GDM1 (cell line): ENCODE measurements at places on chromosomes 2 and 18.

DNA sequence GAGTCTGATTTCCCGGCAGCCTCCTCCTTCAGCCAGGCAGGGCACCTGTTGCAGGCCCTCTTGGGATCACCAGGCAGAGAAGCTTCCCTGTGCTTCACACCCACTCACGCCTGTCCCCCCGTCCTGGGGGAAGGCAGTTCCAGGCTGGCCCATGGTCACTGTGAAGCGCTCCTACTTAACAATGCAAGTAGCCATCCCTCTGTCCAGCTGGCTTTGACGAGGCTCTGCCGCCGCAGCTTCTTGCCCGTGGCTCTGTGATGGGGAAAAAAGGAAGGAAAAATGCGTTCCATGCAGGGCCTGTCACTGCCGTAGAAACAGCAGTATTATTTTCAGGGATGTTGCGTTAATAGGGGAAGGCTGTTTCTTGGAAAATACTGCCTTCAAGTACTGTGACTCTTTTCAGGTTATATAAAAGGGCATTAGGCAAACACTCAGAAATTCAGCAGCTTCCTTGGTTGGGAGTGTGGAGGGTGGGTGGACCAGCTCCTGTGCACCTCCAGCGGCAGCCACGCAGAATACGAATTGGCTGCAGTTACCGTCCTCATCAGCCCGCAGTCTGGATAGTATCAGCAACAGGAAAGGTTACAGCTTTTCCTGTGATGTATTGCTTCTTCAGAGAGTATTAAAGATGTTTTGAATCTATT is 232.3 kb downstream of the KLHL29 start:
- DNase-seq, result no peak

GRCh38 chr2:72278046-72278445 is 130.4 kb upstream of the CYP26B1 start:
- DNase-seq, result no peak

DNA sequence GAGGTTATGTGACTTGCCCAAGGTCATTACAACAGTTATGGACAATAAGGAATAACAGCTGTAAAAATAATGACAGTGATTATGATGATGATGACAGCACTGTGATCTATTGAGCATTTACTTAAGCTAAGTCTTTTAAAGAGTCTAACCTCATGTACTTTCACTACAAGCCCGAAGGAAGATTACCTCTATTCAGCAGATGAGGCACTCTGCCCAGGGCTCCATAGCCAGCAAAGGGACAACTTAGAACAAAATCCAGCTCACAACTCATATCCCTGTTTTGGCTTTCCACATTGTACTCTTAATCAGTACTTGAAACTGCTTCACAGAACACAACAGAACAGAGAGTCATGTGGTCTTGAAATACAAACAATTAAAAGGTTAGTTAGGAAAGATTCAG is 290.2 kb downstream of the ZNF385B start:
- no peak for DNase-seq

DNA sequence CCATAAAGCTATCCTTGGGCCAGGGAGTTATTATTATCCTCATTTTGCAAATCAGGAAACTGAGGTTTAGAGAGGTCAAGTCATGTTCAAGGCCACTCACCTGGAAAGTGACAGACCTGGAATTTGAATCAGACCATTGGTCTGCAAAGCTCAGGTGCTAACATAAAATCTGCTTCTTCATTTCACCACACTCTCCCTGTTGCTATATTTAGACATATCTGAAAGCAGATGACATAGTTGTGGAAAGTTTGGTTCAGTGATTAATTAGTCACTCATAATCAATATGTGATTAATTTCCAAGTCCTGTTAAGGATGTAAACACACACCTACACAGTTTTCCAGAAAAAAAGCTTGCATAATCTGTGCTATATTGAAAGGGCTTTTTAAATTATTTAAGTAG is 57.4 kb downstream of the LINC00305 start:
- no peak for DNase-seq

DNA sequence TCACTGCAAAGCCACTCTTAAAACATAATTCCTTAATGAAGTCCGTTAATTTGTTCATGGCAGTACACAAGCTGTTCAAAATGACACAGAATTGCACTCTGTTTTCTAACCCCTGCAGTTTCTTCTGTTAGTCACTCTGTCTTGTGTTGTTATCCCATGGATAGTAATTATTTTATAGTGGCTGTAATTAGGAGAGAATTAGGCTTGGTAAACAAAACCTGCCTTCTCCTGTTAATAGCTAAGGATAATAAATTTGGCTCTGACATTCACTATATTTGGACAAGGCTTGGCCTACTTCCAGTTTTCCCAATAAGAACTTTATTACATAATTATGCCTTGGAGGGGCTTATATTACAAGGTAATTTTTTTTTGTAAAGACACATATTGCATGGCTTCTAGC is 330.3 kb upstream of the FIGN start:
- no peak for DNase-seq

DNA sequence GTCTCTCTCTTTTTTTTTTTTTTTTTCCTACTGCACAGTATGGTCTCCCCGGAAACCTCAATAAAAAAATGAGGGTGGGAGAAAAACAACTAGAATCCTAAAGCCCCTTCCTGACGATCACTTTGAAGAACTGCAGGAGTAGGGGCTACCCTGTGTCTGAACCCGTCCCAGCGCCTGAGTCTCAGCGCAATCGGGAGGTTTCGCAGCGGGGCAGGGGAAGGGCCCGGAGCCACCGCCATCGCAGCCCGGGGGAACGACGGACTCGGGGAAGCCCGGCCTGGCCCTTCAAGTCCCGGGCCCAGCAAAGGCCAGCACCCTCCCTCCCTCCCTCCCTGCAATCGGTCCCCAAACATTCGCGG is 411 bp downstream of the NARS1 start:
- DNase-seq, result no peak

GRCh38 chr2:147641651-147642050 is 203.2 kb upstream of the ACVR2A start:
- no peak for DNase-seq

- no peak for DNase-seq
These were observed 50.0 kb upstream of the IL1R1 start for GRCh38 chr2:102092535-102092934.

GRCh38 chr2:7826656-7827055 is 855.2 kb upstream of the ID2 start:
- DNase-seq, result no peak

- DNase-seq, result no peak
These were observed 87.0 kb downstream of the FARSB start for GRCh38 chr2:222568865-222569264.

DNA sequence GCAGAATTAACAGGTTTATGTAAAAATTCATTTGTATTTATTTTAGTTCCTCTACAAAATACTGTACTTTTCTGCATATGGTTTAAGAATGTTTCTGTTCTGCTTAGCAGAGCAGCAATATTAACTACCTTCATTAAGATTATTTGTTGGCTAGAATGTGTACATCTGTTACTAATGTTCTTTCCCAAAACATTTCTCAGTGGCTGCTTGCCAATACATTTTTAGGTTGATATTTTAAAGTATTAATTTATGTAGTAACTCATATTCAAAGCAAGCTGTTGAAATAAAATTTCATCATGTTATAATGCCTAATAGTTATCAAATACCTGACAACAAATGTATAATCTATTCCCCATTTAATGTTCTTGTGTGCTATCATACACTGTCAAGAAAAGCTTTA is 40.3 kb downstream of the PRKD3 start:
- no peak for DNase-seq

- DNase-seq, result peak; percentile 71
These were observed 4.6 kb downstream of the MBP start for GRCh38 chr18:77127769-77128671.

DNA sequence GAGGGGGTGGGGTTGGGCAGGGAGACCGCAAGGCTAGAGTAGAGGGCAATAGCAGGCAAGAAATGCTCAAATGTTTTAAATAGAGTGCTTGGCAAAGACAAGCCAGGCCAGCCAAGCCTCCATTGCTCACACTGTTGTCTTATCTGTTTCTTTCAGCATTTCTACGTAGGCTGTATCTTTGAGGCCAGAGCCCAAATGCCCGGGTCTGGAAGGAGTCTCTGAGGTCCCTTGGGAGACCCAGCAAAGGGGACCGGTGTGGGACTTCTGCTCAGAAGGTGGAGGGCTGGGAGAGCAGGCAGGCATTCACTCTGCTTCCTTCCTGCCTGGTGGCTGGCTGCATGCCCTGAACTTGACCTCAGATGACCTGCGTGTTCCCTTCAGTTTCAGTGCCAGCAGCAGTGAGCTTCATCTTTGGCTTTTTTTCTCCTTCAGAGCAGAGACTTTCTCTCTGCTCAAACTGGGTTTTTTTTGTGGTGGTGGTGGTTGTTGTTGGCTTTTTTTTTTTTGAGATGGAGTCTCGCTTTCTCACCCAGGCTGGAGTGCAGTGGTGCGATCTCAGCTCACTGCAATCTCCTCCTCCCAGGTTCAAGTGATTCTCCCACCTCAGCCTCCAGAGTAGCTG is 13.7 kb upstream of the TET3 start:
- DNase-seq, result peak; percentile 88

DNA sequence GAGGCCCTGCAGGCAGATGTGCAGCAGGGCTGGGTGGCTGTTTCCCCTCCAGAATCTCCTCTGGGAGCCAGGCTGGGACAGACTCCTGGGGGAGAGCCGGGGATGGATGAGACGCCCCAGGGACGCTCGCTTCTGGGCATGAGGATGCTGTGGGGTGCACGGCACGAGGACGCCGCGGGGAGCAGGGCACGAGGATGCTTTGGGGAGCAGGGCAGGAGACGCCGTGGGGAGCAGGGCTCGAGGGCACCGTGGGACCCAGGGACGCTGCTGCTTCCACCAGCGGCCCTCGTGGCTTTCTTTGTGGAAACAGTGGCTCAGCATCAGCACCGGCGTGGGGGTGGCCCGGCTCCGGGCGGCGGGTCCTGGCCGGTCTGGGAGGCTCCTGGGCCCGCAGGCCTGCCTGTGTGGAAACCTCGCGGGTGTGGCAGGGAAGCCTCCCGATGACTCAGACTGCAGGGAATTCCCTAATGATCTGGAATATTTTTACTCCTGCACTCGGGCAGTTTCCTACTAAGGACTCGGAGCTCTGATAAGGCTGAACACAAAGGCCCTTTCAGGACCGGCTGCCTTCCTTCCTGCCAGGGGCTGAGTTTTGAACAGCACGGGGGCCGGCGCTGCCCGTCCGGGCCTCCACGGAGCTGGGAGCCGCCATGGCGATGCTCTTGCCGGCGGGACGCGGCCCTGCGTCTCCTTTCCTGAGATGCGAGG is 62.6 kb downstream of the NFATC1 start:
- DNase-seq, result no peak

DNA sequence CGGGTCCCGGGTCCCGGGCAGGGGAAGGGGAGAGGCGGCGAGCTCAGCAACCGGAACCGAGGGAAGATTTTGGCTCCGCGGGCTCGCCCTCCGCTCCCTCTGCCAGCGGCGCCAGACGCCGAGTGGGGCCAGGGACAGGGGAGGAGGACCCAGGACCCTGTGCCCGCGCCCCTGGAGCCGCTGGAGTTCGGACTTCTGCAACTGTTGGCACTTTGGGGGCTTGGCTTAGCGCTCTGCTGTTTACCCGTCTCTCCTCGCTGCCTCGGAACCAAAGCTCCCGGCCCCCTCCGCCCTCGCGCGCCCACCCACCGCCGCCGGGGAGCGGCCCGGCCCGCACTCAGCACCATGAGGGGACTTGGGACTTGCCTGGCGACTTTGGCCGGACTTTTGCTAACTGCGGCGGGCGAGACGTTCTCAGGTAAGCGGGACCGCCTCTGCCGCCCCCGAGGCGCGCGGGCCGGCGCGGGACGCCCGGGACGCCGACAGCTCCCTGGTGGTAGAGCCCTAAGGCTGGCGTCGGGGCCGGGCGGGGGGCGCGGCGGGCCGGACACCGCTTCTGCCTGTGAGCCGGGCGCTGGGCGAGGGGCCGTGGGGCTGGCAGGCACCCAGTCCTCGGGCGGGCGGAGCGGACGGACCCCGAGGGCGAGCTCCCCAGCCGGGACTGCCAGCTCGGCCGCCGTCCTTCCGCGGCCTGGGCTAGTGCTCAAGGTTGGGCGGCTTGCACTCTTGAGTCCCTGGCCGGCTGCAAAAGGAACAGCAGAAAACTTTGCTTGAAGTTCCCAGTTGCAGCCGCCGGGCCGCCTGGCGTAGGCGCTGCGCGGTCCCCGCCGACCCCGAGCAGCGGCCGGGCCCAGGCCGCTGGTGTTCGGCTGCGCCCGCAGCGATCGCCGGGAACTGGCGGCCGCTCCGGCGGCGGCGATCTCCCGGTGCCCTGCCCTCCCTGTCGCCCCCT is 634 bp downstream of the PTPRM start:
- DNase-seq, result peak; percentile 49

- no peak for DNase-seq
These were observed 679.2 kb downstream of the CNTNAP5 start for GRCh38 chr2:124704071-124704925.

- DNase-seq, result no peak
These were observed 12.2 kb downstream of the ZBTB7C start for GRCh38 chr18:48397021-48397420.

DNA sequence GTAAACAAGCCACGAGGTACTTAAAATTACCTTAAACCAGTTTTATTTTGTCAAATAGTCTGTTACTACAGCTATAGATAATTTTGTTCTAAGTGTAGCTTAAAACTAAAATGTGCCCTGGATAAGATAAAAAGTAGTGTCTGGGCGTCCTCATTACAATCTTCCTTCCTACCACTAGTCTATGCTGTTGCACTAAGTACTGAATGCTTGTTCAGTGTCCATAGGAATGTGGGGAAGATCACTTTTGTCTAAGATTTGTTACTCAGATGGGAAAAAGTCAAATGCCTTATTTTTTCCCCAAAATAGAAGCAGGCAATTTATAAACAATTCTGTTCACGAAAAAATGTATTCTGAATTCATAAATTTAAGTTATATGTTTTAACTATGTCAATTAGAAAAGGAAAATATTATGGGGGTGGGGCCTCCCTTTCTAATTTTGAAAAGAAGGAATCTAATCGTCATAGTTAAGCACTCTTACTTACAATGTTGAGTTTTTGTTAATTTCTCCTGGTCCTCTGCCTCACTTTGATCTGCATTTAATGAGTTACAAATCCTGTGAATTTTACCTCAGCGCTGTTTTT is 140.4 kb upstream of the VRK2 start:
- peak; percentile 29 for DNase-seq

DNA sequence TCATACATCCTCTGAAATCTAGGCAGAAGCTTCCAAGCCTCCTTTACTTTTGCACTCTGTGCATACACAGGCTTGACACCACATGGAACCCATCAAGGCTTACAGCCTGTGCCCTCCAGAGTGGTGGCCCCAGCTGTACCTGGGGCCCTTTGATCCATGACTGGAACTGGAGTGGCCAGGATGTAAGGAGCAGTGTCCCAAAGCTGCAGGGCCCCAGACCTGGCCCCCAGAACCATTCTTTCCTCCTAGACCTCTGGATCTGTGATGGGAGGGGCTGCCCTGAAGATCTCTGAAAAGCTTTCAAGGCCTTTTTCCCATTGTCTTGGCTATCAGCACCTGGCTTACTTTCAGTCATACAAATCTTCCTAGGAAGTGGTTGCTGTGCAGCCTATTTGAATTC is 63.1 kb upstream of the NOL4 start:
- DNase-seq, result no peak

- no peak for DNase-seq
These were observed 2.0 kb upstream of the HS1BP3 start for GRCh38 chr2:20652673-20653575.
